ENCODE measurements at places on chromosomes 3 and 15.

DNA sequence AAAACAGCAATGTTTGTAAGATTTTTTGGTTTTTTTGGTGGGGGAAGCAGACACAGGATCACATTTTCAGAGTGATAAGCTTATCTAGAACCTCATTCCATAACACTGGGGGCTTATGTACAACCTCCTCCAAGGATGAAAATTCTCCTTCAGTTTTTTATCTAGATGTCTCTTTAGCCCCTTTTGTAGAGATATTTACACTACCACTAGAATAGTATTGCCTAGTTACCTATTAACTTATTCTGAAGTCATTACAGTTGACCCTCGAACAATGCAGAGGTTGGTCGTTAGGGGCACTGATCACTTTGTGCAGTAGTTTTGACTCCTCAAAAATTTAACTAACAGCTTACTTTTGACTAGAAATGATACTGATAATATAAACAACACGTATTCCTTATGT lies 32.8 kb downstream of the IFT57 start:
- DNase-seq = no peak

GRCh38 chr3:130111185-130111864 lies 29.7 kb downstream of the ALG1L2 start:
- DNase-seq = peak; percentile 99

- no peak for DNase-seq
These were observed 31.1 kb upstream of the FGD5 start for GRCh38 chr3:14787630-14788029.

DNA sequence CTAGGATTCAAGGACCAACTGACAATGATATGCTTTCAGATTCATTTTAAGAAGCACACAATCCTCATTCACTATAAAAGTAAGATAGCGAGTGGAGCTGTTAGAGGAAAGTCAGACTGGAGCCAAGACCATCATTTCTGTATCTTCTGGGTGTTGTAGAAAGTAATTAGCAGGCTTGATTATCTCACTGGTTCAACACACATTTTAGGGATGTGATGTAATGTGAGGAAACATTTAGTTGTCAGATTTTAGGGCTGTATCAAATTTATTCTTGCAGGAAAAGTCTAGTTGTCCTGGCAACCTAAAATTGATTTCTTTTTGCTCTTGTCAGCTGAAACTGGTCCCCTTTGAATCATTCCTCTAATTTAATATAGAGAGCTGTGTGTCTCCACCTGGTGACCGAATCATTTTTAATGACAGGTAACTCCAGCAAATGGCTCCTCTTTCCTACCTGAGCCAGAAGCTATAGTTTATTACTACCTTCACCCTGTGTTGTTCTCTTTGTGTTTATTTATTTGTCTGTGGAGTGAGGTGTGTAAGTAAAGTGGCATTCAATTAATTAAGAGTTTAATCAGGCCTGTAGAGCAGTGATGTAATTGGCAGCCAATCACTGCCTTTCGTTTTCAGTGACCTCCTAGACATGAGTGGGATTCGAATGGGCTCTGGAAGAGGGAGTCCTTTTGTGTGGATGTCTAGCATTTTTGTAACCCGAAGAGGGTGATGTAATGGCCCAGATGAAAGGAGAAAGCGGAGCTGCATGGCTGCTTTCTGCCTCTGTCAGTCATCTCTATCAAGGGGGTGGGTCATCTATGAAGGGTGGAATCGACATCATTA lies 125.8 kb downstream of the LPP start:
- no peak for DNase-seq

- no peak for DNase-seq
These were observed 20.9 kb downstream of the NUDT16 start for GRCh38 chr3:131402391-131403039.

DNA sequence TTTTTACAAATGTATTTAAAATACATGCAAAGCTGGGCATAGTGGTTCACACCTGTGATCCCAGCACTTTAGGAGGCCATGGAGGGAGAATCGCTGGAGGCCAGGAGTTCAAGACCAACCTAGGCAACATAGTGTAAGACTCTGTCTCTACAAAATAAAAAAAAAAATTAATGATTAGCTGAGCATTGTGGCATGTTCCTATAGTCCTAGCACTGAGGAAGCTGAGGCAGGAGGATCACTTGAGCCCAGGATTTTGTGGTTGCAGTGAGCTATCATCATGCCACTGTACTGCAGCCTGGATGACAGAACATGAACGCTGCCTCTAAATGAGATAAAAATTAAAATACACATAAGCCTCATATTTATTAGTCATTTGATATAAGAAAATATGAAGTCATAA lies 142.8 kb downstream of the TCF12 start:
- no peak for DNase-seq

DNA sequence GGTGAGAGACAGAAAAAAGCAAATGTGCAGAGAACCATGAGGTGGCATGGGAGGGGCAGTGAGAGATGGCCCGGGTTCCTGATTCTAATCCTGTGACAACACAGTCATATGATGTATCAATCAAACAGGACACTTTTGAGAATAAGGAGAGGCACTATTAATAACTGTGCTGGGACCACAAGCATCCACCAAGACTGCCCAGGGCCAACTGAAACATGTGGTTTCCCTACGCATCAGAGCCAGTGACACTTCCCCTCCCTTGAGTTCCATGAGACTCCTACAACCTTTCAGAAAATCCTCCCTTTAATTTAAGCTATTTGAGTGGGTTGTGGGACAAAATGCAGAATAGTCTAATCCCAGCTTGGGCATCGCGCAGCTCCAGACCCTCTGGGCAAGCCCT lies 17.4 kb downstream of the SH3BP5 start:
- DNase-seq = no peak

GRCh38 chr3:126113733-126114442 lies 30.0 kb upstream of the SLC41A3 start:
- no peak for DNase-seq

GRCh38 chr3:187740421-187741399 lies 4.6 kb downstream of the BCL6 start:
- peak; percentile 83 for DNase-seq

DNA sequence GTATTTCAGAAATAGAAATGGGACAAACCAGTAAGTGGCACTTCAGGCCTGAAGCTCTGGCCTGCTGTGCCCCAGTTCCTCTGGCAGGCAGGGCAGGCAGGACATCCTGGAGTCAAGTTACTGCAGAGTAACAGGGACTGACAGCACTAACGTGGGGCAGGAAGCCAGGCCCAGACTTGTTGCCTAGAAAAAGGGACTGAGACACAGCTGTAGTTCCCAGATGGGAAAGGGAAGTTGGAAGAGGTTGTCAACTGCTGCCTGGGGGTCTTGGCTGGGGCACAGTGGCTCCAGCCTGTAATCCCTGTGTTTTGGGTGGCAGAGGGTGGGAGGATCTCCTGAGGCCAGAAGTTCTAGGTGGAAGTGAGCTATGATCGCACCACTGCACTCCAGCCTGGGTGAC lies 171.9 kb downstream of the FMN1 start:
- no peak for DNase-seq

GRCh38 chr3:23076437-23076836 lies 126.7 kb upstream of the UBE2E2 start:
- no peak for DNase-seq

DNA sequence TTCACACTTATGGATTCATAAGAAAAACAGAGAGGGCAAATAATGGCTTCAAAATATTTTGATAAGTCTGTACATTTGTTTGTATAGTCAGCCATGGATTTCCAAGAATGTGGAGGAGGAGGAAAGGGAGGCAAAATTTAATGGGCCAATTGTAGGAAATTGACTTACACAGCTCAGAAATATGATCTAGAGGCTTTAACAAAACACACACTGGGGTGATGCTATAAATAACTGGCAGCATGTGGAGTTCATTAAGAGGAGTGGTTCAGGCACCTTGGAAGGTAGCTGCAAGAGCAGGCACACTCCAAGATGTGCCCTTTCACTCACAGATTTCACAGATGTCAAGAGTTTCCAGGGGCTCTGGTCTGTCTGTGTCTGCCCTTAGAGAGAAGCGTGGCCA lies 193.4 kb upstream of the RASGRP1 start:
- no peak for DNase-seq

DNA sequence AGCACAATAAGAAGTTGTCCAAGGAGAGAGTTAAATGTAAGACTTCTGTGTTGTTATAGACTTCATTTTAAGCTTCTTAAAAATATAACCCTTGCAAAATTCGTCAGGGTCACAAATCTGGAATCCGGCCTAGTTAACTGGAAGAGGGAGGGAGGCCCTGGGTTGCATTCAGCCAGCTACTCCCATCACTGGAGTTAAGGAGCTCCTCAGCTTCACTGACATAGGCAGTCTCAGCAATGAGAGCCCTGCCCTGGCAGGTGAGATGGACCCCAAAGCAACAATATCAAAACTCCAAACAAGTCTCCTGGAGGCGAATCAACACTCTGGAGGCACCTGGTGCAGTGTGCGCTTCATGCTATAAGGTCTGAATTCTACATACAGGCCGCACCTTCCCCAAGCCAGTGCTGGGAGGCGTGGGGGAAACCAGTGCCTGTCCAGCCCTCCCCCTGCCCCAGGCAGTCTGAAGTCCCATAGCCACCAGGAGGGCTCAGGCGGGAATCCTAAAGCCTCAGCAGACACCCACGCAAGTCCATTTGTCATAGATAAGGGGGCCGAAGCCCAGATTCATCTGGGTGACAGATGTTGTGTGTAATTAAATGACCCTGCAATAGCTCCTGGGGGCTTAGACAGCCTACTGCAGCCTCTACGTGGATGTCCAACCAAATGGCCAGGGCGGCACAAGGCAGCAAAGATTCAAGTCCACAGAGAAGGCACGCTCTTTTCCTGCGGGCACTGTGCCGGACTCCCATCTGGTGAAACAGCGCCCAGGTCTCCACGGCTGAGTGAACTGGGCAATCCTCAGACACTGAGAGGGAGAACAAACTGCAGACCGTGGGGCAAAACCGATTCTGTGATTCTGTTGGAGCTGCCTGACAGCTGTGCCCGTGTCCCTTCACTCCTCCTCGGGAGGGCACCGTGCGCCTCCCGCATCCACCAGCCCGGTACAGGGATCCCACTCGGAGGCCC lies 64.9 kb downstream of the ATP10A start:
- DNase-seq = no peak

DNA sequence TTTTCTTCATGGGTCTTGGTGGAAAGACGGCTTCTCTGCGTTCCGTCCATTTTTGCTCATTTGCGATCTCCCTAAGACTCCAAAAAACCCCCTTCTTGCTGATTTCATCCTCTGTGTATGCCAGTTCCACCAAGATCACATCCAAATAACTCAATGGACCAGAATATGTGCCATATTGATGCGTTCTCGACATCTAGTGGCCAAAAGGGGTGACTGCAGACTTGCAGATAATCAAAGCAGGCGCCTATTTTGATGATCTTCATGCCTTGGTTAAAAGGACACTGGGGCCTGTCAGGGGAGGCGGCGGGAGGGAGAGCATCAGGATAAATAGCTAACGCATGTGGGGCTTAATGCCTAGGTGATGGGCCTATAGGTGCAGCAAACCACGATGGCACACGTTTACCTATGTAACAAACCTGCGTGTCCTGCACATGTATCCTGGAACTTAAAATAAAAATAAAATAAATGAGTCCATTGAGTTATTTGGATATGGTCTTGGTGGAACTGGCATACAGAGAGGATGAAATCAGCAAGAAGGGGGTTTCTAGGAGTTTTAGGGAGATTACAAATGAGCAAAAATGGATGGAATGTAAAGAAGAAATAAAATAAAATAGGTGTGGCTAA lies 104.2 kb upstream of the RAD18 start:
- DNase-seq = peak; percentile 41

GRCh38 chr3:149151843-149152242 lies 22.4 kb downstream of the HPS3 start:
- DNase-seq = no peak

GRCh38 chr3:117226932-117227331 lies 517.4 kb downstream of the TUSC7 start:
- DNase-seq = no peak

GRCh38 chr3:32316976-32317375 lies 74.7 kb upstream of the CMTM7 start:
- DNase-seq = no peak

DNA sequence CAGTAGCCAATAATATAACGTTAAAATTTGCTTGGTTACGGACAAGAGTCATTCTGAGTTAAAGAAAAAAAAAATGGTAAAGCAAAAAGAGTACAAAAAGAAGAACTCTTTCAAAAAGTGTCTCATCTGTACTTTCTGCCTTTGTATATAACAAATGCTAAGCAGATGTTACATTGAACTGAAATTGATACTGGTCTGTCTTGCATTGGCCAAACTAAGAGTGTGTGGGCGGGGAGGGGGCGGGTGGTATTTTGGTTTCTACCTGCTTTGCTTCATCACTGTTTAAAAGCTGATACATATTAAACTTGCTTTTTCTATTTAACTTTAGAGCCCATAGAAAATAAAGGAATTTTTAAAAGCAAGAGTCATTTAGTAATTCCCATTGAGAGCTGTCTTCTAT lies 215.0 kb upstream of the THBS1 start:
- no peak for DNase-seq

GRCh38 chr3:114404590-114404989 lies 110.8 kb downstream of the TIGIT start:
- no peak for DNase-seq

DNA sequence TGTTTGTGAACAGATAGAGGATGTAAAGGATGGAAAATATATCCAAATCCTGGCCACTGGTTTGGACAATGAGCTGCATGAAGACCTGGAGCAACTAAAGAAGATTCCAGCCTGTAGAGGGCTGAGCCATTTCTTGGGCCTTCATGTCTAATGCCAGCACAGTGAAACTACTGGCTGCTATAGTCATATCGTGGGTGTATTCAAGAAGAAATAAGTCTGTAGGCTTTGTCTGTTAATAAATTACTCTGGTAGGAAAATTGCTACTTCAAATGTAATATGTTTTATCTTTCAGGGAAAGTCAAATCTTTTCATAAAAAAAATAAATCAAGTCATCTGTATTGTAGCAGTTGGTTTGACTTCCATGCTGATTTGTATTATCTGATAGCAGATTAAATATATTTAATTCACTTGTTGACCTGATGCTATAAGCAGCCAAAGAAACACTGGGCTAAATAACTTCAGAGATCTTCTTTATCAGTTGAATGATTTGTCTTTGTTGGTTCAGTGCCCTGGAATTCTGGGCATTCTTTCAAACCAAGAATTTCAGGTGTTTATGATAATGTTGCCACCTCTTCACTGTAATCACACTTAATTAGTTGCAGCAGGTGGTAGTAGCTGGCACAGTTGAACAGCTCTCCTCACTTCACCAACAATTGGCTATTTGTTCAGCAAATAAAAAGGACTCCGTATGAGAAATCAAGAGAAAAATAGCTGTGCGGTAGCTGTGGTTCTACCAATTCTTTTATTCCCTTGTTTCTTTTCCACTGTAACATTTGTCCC lies 1109.5 kb downstream of the NSUN3 start:
- no peak for DNase-seq

- DNase-seq = no peak
These were observed 3.6 kb upstream of the STARD5 start for GRCh38 chr15:81327516-81327915.

DNA sequence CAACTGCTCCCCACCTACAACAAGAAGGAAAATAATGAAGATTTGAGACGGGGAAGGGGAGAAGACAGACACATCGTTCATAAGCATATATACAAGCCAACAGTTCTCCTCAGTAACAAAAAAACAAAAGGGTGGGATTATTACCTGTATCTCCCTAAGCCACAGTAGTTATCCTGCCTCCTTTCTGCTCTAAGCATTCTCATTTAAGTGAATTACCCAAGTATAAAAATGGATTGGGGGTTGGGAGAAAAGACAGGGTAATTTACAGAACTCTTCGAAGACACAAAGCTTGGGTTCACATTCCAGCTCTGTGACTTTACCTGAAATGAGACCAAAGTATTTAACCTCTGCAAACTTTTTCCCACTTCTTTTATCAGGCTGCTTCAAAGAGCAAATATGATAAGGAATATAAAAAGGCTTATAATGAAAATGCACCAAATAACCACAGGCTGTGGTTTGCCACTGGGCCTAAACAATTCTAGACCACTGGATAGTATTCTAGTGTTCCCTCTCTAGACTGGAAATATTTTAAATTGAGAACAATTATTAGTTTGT lies 64.4 kb downstream of the UACA start:
- no peak for DNase-seq
